ENCODE measurements at places on chromosomes 1 and 21.

DNA sequence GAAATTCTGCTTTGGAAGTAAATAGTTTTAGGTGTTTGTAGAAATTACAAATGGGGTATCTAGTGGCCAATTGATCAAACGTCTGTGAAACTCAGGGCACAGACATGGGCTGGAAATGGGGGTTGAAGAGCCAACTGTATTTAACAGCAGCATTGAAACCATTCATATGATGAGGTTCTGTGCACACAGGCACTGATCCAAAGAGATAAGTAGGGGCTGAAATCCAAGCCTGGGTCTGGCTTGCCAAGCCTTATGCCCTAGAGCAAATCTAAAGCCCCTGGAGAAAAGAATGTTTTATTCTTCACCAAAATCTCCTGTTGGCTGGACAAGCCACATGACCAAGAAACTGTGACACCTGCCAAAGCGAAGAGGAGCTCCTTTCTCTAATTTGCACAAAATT is 67.6 kb upstream of the ST6GALNAC5 start:
- DNase-seq, result no peak

- no peak for DNase-seq
Measured at GRCh38 chr1:117815926-117816325, 113.5 kb downstream of the GDAP2 start.

DNA sequence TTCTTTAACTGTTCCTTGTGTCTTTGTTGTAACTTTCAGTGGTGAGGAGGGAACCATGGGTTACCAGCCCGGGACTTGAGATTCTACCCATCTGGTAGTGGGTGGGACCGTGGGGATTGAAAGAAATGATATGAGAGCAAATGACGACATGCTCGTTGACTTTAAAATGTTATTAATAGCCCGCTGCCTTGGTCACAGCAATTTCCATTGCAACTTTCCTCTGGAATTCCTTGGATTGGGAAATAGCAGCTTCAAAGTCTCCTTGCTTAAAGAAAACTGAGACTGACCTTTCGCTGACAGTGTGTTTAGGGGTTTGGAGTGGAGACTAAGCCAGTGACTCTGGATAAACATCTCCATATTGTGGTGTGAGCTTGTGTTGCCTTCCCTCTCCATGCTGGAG is 44.2 kb upstream of the MARK1 start:
- DNase-seq, result no peak

- DNase-seq, result no peak
Measured at GRCh38 chr1:176880955-176881595, 283.4 kb downstream of the ASTN1 start.

DNA sequence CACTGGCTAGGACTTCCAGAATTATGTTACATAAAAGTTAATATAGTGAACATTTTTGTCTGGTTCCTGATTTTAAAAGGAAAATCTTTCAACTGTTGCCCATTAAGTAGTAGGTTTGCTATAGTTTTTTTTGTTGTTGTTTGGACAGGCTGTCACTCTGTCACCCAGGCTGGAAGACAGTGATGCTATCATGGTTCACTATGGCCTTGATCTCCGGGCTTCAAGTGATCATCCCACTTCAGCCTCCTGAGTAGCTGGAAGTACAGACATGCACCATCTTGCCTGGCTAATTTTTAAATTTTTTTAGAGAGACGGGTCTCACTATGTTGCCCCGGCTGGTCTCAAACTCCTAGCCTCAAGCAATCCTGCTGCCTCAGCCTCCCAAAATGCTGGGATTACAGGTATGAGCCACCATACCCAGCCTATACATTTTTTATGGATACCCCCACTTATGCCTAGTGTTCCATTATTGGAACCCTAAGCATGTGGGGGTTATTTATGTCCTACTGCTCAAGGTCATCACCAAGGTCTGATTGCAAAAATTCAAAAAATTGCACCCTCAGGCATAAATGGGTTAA is 6.5 kb downstream of the CTXND2 start:
- no peak for DNase-seq

Measured in stimulated activated CD4-positive, alpha-beta T cell treated with anti-CD3 and anti-CD28 coated beads, Interleukin-15, amount 100 ng/mL, for 1 hour (primary cell).